ENCODE measurements at places on chromosomes 3 and 15.

DNA sequence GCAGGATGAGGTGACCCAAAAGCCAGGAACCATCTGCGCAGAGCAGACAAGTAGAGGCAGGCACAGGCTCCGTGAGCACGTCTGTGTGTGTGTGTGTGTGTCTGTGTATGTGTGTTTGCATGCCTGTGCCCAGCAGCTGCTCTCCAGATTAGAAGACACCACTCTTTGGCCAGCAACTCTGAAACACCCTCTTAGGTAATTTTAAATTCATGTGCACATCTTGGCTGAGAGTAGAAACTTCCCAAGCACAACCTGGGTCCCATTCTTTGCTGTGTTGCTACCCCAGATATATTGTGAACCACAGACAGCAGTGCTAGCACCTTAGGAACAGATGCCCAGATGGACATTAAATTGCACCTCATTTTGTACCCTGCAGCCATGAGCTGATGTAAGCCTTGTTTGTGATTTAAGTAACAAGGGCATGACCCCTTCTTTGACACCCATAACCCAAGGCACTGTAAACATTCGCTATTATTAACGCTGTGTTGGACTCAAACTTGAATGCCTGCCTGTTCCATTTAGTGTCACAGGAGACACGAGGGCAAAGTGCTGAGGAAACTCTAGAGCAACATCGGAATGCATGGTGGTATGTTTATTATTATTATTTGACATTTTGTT is at the start of gene FILIP1L:
Gene FILIP1L (minus strand): TSS at position 89 of the 618 bp plus-strand sequence.
- no peak for DNase-seq

DNA sequence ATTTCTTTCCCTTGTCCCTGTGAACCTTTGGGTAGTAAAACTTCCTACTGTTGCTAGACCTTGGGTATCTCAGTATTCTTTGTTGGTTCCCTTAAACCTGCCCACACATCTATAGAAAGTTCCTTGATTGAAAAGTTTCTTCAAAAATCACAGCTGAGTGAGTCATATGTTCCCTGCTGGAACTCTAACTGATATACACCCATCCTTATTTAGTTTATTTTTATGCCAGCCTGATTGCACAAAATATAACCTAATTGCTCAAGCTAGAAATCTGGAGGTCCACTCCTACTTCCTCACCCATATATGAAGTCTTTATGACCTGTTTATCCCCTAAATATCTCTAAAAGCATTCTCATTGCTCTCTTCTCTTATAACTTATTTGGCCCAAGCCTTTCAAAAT is 13.7 kb upstream of the GJD2 start:
- DNase-seq = no peak

DNA sequence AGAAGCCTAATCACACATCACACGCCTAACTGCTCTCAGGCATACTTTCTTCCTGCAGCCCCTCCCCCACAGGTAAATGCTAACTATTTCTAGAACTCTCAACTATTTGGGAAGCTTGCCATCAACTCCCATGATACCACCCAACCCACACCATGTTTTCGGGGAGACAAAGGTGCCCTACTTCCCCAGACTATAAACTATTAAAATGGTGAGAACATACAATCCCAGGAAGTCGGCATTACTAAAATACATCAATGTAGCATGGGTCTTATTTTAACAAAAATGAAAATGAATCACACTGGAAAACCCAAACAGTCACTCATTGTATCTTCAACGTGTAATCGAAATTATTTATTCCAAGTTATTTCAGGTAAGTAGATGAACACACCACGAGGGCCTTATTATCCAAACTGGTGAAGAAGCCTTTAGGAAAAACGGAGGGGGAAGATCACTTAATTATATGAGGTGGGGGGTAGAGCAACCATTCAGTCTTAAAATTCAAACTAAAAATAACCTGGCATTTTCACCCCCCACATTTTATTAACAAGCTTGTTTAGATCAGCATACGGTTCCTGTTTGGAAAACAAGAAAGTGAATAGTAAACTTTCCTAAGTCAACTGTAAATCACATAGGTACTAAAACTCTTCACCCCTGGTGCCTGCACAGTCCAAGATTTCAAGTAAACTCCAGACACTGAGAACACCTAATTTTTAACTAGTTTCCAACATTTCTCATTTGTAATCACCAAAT is 1.9 kb downstream of the TBL1XR1 start:
- DNase-seq = no peak

GRCh38 chr3:69044608-69045007 is 7.5 kb downstream of the TMF1 start:
- no peak for DNase-seq

- DNase-seq = no peak
These were observed 753.4 kb downstream of the FHIT start for GRCh38 chr3:60497902-60498301.

DNA sequence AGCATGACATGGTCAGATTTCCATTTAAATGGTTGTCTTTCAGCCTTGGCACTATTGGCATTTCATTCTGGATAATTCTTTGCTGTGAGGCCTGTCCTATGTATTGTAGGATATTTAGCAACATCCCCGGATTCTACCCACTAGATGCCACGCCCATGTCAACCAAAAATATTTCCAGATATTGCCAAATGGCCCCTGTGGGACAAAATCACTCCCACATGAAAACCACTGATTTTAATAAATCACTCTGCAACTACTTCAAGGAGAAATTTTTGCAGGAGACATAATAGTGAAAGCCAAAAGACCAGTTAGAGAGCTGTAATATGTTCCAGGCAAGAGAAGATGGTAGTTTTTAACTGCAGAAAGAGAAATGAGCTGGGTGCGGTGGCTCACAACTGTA is 55.9 kb upstream of the RARB start:
- no peak for DNase-seq

All from activated CD4-positive, CD25-positive, alpha-beta regulatory T cell treated with anti-CD3 and anti-CD28 coated beads, Interleukin-2, amount 50 U/mL, for 16 hours (primary cell).